ENCODE measurements at places on chromosomes 4 and X.

DNA sequence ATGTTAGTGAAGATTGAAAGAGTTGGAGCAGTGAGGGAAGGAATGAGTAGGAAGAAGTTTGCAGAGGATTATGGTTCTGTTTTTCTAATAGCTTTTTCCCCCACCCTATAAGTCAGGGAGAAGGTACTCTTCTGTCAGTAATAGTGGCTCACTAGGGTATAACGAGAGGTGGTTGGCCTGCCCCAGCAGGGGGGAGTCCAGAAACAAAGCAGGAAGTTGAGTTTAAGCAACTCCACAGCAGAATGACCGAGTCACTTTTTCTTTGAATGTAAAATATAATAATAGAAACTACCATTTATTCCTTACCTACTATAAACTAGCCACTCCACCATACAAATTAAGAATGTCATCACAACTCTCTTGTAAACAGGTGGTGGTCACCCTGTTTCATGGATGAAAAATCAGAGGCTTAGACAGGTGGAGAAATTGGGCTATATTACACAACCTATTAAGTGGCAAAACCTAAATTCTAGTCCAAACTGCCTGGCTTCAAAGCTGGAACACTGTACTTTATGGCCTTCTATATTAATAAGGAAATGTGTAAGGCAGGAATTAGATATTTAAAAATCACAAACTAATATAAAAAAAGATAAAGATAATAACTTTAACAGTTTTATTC lies 21.9 kb downstream of the AP1AR start:
- DNase-seq = no peak

- no peak for DNase-seq
Observed at GRCh38 chr4:140236654-140237169, 82.7 kb upstream of the MAML3 start.

DNA sequence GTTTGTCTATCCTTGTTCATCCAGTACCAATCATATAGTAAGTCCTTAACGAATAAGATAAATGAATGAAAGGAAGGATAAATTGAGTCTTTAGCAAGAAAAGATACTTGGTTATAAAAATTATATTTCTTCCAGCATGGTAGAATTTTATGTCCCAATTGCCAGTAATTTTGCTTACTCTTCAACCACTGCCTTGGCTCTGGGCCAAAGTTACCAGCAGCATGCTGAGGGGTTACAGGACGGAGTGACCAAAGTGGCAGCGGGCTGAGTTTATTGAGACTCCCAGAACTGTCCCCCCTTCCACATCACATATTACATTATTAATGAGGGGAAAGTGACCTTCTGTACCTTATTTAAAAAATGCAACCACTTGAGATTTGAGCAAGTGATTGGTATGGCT lies 121.7 kb downstream of the RASGEF1B start:
- no peak for DNase-seq

DNA sequence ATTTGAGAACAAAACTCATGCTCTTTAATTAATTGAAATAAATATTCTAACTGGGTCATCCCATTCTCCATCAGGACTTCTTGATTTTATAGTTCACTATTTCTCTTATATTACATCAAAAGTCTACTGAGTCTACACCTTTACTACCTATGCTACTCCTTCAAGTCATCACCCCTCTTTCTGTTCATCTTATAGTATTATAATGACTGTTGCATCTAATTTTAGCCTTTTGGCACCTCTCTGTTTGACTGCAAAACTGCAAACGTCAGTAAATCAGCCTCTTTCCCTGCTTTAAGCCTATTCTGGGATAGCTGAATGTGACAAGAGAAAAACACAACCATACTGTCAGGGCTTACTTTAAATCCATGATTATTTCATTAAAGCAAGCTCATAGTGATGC lies 639.1 kb downstream of the GABRG1 start:
- DNase-seq = no peak

DNA sequence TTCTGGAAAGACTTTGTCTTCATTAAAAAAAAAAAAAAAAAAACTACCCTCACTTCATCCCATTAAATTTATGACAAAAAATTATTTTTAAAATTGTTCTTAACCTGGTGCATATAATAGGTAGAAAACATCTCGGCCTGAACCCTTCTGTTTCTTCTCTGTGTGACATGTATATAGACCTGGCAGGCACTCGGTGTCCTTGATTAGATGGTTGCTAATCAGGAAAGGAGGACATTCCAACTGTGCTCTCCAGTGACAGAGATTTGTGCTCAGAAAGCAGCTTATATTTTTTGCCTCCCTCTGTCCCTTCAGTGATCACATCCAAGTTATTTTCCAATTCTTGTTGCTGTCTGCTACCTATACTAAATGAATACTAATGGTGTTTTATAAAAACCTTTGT lies 355.6 kb downstream of the CBLL2 start:
- DNase-seq = no peak

- DNase-seq = no peak
Observed at GRCh38 chrX:132592880-132593279, 104.0 kb upstream of the MBNL3 start.

GRCh38 chr4:67725132-67725531 lies 24.2 kb upstream of the UBA6 start:
- no peak for DNase-seq

GRCh38 chr4:62474802-62475201 lies 1274.7 kb downstream of the ADGRL3 start:
- no peak for DNase-seq

DNA sequence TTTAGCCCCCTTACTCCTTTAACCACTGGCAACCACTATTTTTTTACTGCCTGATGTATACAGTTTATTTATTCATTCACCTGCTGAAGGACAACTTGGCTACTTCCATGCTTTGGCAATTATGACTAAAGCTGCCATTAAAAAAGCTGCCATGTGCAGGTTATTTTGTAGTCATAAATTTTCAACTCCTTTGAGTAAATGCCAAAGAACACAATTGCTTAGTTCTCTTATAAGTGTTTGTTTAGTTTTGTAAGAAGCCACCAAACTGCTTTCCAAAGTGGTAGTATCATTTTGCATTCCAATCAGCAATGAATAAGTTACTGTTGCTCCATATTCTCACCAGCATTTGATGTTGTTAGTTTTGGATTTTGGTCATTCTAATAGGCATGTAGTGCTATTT lies 1831.8 kb downstream of the PCDH7 start:
- no peak for DNase-seq

DNA sequence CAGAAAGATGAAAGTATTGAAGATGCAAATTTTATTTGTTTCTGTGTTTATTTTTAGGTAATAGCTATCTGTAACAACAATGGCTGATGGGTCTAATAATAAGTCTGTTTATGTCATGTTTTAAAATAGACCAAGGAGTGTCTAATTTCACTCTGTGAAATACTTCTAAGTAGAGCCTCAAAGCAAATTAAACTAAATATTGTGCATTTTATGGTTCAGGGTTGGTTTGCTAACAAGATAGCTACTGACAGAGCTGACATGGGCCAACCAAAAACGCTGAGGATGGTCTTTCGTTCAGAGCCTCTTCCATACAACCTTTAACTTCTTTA lies 437.6 kb upstream of the CTSO start:
- DNase-seq = no peak

- no peak for DNase-seq
Observed at GRCh38 chr4:2402941-2403340, 15.5 kb downstream of the ZFYVE28 start.

- no peak for DNase-seq
Observed at GRCh38 chr4:169963998-169964397, 62.2 kb downstream of the MFAP3L start.

DNA sequence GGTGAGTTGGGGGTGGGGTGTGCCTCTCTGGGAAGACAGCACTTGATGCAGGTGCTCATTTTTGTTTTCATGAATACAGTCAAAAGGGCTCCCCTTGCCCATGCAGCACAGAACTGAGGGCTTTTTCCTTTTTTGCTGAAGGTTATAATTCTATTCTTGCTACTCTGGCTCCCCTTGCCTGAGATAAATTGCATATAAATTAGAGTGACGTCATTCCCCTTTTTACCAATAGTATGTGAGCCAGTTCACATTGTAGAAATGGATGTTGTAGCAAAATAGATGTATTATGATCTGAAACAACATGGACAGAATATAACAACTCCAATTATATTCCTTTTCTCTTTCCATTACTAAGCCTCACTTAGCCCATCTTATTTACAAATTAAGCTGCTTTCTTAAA lies 28.4 kb downstream of the CXorf58 start:
- DNase-seq = no peak

Data from T-helper 2 cell treated with Interferon-gamma antibody and Interleukin-4, amounts not matched to agents 5 μg/mL and 100 μg/mL, for 36 hours (primary cell).